Hippocampal formation (tissue), 2 donors: ENCODE measurements at places on chromosomes 5 and 9.

DNA sequence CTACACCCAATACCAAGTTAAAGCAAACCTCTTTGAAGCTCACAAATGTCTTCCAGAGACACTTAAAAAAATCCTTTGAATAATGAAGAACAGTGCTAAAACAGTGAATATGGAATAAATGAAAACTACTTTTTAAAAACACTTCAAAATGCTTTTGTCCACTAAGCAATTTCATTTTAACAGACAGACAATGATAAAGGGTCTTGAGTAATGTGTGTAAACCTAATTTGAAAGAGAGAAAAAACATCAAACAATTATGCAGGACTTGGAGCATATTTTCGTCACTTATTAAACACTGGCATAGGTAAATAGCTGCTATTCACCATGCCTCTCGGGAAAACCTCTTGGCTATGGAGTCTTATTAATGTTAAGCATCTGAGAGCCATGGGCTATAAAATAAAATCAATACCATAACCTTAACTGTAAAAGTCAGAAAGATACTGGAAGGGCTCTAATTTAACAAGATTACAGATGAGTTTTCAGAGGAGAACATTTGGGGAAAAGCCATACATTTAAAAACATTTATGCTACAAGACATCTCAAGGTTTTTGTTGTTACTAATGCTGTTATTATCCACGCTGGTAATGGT lies 177.8 kb downstream of the NFIB start:
- no peak for DNase-seq

GRCh38 chr5:18970000-18970399 lies 1018.0 kb downstream of the CDH18 start:
- DNase-seq: no peak

- DNase-seq: no peak
Observed at GRCh38 chr9:90458485-90458884, 184.1 kb downstream of the DIRAS2 start.

DNA sequence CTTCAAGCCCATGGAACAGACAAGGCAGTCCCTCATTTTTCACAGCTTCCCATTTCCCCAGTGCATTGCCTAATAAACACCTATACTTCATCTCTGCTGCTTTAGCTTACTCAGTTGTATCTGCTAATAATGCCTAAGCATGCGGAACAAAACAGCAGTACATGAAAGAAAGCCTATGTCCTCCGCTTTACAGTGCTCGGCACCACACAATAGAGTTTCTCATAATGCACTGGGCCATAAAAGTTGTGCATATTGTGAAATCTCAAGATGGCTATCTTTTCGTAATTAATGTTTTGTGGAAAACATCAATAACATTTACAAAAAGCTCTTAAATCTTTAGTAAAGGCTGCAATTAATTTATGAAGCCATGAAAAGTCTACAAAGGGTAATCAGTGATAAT lies 69.3 kb downstream of the DENND1A start:
- no peak for DNase-seq

GRCh38 chr5:93279296-93279963 lies 301.6 kb downstream of the NR2F1-AS1 start:
- DNase-seq: no peak

DNA sequence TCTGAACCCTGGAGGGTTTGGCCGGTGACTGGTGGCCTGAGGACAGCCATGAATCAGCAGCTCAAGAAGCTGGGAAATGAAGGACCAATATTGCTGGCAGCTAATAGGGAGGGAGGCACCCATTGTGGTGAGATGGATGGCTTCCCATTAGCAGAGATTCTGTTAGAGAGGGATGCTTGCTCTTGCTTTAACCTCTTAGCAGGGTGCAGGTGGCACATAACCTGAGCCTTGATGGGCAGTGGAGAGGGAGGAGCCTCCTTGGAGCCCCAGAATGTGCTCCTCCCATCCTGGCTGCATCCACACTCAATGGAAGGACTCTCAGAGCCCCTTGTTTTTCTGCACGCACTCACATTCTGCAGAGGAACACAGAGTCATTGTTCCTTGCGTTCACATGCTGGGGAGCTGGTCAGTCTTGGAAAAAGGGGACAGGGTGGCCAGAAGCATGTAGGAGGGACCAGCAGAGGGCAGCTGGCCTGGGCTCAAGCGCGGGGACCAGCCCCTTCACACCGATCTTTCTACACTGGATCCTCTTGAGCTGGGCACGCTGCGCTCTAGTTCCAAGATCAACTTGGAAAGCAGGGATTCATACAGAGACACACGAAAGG lies 161.8 kb downstream of the MED10 start:
- DNase-seq: no peak

DNA sequence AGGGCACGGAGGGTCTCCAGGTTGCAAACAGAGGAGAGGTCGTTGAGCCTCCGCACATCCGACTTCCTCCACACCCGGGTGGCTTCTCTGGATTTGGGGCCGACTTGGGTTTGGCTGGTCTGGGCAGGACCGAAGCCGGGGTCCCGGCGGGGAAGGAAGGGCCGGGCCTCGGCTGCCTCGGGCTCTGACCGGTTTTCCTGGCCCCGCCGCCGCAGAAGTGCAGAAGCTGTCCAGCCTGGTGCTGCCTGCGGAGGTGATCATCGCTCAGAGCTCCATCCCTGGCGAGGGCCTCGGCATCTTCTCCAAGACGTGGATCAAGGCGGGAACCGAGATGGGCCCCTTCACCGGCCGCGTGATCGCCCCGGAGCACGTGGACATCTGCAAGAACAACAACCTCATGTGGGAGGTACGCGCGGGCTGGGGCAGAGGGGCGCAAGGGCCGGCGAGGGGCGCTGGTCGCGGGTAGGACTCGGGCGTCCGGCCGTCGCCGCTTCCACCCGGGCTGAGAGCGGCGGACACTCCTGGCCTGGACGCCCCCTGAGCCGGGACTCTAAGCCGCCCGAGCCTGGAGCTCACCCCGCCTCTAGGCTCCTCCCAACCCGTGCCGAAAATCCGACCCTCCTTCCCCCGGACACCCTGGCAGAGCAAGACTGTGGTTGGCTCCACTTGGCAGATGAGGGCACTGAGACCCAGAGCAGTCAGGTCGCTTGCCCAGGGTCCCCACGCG lies 2.2 kb downstream of the PRDM12 start:
- DNase-seq: no peak

DNA sequence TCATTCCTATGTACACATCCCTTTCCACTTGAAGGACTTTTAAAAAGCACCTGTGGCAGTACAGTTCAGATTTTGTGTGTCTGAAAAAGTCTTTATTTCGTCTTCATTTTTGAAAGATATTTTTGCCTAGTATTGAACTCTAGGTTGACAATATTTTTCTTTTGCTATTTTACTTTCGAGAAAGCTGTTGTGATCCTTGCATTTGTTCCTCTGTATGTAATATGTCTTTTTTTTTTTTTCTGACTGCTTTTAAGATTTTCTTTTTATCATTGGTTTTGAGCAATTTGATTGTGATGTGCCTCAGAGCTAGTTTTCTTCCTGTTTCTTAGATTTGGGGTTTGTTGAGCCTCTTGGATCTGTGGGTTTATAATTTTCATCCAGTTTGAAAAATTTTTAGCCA lies 13.3 kb downstream of the LCP2 start:
- no peak for DNase-seq

- DNase-seq: no peak
Observed at GRCh38 chr9:105418588-105419500, 29.0 kb upstream of the FSD1L start.

DNA sequence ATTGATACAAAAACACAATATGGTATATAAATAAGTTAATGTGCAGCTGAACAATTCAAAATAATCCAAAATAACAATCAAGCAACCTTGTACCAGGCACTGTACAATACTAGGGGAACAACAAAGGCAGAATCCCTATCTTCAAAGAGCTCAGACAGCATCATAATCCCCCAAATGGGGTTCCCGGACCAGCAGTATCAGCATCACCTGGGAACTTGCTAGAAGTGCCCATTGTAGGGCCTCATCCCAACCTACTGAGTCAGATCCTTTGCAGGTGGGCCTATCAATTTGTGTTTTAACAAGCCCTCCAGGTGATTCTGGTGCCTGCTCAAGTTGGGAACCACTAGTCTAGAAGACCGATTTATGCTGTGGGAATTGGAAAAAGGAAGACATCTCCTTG lies 27.1 kb downstream of the SLIT3 start:
- no peak for DNase-seq

GRCh38 chr5:175813943-175814630 lies 57.3 kb upstream of the CPLX2 start:
- DNase-seq: no peak
